MG63 (cell line): ENCODE measurements at places on chromosomes 4 and X. TPM values are rescaled to one million over a fixed set of nuclear protein-coding genes. Genes with fewer than 3 reads are reported as not detected.

Gene MAGEB17
- not detected in 2 replicates for total RNA-seq

Gene NPY2R
- total RNA-seq, result not detected in 2 replicates

Gene ARX
- total RNA-seq, result not detected in 2 replicates

Gene KLHL13
- 14.2 and 16.3 TPM in 2 replicates for total RNA-seq

Gene RTL9
- total RNA-seq, result 0.30 and 0.72 TPM in 2 replicates

Gene MAOA
- 0.25 and 0.40 TPM in 2 replicates for total RNA-seq

Gene SOD3
- total RNA-seq, result not detected in 2 replicates

Gene POU3F4
- total RNA-seq, result not detected in 2 replicates
